Mesendoderm (in vitro differentiated cells): ENCODE measurements at places on chromosomes 4 and X.

DNA sequence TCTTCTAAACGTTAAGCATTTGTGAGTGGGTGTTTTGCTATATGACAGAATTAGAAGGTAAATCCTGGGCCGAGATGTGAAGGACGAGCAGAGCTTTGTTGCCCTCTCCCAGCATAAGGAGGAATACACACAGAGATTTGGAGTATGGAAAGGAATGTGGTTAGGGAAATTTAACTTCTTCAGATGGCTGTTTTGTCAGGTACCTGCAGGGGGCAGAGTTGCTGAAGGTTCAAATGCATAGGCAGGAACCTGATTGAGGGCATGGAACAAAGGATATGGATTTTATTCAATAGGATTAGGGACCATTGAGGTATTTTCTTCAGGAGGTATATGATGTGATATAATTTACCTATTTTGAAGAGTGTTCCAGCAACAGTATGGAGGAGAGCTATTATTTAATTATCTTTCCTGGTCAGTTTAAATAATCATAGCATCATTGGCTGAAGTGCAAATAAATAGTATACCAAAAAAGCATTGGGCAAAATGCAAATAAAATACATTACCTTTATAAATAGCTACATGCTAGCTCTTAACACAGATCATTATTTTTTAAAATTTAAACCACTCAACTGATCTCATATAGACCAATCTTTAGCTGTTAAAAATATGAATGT is 143.6 kb downstream of the SLIT2 start:
- peak; percentile 86 for DNase-seq

GRCh38 chr4:108465886-108466500 is 154.4 kb upstream of the RPL34 start:
- no peak for DNase-seq

DNA sequence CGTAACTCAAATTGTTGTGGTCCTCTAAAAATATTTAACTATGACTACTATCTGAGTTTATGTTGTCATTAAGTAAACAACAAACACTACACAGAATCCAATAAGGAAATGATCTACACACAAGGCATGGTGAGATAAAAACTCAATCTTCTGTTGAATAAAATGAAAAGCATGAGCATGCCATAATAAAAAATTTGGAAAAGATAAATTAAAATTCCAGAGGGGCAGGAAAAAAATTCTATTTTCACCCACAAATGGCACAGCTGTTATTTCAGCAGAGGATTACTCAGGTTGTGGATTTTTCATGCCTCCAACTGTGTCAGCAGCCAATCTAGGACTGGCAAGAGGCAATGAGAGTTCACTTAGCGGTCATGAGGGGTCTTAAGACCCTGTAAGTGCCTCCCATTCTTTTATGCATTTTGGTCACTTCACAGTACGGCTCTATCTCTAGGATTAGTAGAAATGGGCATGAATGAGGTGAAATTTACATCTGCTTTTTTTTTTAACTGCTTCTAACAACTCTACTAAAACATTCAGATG is 639.8 kb upstream of the DIPK2B start:
- no peak for DNase-seq

DNA sequence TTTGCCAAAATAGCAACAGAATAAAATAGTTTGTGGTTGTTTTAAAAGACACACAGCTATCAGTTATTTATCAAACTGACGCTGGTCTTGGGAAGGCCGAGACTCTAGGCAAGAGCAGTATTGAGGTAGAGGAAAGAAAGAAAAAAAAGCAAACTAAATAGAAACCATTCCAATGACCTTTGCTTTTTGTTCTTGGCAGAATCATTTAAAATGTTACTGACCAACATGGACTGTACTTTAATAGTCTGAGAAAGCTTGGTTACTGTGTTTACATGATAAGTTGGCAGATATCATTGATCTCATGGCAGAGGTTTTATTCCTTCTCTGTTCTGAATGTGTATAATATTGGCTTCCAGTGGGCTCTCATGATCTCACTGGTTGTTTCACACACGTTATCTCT is 11.9 kb downstream of the CWH43 start:
- no peak for DNase-seq

GRCh38 chrX:121169099-121170035 is 122.0 kb downstream of the GLUD2 start:
- no peak for DNase-seq

DNA sequence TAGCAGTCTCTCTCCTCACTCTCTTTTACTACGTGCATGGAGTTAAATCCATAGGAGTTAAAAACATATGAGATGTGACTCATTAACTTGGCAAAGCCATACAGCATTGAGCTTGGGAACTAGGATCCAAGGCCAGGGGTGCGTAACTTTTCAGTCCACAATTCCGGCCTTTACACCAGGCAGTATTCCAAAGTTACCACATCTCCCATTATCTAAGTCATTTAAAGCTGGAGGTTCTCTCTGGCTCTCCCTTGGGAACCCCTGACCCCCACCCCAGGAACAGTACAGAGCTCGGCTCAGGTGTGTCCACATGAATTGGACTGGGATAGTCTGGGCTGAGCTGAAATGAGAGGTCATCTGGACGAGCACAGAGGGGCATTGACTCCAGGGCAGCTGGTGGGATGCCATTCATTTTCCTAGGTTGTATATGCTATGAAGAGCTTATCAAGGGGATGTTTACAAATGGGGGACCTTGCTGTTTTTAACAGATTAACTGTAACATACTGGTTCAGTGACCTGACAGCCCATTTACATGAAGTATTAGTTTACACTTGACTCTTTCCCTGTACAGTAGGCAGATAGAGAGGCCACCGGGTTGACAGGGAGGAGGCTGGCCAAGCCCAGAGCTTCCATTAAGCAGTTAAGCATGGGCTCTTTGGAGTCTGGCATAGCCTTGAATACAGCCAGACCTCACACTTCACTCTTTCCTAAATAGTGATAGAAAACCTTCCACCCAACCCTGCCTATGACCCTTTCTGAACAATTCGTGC is 128.8 kb downstream of the RAB28 start:
- DNase-seq: no peak

- no peak for DNase-seq
Observed at GRCh38 chr4:166435449-166435848, 562.4 kb downstream of the TLL1 start.

GRCh38 chr4:5992171-5992827 is 25.9 kb downstream of the C4orf50 start:
- DNase-seq: no peak

DNA sequence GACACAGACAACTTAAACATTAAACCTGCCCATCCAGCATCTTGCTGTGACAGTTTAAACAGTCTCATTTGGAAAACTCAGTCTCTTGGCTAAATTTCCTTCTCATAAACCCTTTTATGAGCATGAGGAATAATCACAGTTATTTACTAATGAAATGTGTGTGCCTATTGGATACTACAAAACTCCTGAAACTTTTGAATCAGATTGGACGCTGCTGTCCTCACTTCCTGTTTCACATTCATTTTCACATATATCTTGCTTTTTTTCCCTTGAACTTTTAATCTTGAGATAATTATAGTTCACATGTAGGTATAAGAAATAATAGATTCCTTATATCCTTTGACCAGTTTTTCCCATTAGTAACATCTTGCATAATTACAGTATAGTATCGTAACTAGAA is 111.7 kb downstream of the CDKL5 start:
- DNase-seq: no peak

DNA sequence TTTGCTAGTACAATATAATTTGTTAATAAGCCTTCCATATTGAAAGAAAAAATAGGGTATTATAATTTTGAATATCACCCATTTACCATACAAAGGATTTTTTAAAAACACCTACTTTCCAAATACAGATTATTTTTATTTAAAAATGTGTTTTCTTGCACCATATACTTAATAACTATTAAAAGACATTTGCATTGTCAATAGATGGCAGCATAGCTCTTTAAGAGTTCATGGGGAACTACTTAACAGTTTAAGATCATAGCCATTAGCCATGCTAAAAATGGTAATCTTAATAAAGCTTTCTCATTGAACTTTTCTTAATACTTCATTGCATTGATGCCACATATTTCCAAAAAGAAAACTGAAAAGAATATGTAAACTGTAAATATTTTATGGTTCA is 1995.9 kb downstream of the C4orf33 start:
- peak; percentile 53 for DNase-seq

GRCh38 chrX:17078031-17078720 is 131.7 kb downstream of the REPS2 start:
- DNase-seq: peak; percentile 32

DNA sequence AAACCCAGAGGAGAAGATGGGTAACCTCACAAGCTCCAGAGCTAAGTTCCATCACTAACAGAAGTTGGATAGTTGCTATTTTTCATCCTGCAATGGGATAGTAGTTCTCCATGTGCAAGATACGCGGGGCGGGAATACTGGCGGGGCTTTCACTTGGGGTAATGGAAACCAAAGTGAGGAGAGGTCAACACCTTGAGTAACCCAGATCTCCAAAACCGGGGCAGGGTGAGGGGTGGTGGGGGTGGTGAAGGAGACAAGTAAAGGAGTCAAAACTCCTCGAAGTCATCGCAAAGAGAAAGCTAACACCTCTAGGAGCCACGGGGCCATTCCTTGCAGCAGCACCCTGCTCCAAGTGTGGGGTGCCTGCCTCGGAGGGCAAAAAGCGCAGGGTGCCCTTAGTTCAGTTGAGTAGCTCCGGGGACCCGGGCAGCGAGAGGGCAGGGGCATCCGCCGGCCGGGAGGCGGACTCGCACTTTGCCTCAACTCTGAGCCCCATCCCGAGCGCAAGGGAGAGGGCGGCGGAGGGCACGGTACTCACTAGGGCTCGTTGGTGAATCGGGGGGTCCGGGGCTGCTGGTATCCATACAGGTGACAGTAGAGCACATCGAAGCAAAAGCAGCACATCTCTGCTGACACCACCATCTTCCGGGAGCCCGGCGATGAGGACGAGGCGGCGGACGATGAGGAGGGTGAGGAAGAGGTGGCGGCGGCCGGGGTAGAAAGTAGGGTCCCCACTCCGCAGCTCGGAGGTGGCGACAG is 645 bp downstream of the AMMECR1 start:
- peak; percentile 16 for DNase-seq

- DNase-seq: peak; percentile 44
Observed at GRCh38 chr4:67871867-67872266, 11.9 kb downstream of the TMPRSS11D start.

- peak; percentile 63 for DNase-seq
Observed at GRCh38 chr4:154741922-154742850, 1.6 kb upstream of the LRAT start.

GRCh38 chr4:158122501-158122900 is 50.3 kb downstream of the GASK1B start:
- no peak for DNase-seq

GRCh38 chrX:111086591-111087006 is 9.4 kb upstream of the PAK3 start:
- no peak for DNase-seq

DNA sequence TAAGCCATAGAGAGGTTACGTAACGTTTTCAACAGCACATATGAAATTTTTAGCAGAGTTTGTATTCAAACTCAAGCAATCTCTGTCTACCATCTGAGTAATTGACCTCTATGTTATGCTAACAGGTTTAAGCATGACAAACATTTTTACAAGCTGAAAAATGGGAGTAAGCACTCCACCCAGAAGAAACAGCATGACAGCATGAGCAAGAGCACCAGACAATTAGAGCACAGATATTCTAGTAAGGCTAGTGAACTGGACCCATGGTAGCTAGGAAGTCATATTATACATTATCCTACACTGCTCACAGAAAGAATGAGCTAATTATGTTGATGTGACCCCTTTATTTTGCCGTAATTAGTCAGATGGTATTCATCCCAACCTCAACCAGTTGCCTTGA is 200.5 kb downstream of the PABPC4L start:
- no peak for DNase-seq
